ENCODE measurements at places on chromosomes 5 and 9.

DNA sequence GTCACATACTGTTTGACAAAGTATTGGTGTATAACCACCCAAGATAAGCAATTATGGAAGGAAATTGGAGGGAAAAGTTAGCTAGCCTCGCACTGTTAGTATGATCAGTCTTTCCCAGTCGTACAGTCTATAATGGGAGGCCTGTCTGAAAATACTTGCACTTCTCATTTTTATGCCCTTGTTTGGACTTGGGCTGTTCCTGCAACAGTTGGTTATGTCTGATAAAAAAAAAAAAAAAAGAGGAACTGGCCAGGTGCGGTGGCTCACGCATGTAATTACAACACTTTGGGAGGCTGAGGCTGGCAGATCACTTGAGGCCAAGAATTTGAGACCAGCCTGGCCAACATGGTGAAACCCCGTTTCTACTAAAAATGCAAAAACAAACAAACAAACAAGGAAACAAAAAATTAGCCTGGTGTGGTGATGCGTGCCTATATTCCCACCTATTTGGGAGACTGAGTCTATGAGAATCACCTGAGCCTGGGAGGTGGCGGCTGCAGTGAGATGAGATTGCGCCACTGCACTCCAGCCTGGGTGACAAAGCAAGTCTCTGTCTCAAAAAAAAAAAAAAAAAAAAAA, 58.3 kb upstream of the ANKRD33B start:
- no peak for DNase-seq

- peak; percentile 74 for DNase-seq
Observed at GRCh38 chr9:134066913-134067851, 644 bp downstream of the BRD3 start.

GRCh38 chr5:378976-379742, 57.6 kb downstream of the AHRR start:
- peak; percentile 14 for DNase-seq

DNA sequence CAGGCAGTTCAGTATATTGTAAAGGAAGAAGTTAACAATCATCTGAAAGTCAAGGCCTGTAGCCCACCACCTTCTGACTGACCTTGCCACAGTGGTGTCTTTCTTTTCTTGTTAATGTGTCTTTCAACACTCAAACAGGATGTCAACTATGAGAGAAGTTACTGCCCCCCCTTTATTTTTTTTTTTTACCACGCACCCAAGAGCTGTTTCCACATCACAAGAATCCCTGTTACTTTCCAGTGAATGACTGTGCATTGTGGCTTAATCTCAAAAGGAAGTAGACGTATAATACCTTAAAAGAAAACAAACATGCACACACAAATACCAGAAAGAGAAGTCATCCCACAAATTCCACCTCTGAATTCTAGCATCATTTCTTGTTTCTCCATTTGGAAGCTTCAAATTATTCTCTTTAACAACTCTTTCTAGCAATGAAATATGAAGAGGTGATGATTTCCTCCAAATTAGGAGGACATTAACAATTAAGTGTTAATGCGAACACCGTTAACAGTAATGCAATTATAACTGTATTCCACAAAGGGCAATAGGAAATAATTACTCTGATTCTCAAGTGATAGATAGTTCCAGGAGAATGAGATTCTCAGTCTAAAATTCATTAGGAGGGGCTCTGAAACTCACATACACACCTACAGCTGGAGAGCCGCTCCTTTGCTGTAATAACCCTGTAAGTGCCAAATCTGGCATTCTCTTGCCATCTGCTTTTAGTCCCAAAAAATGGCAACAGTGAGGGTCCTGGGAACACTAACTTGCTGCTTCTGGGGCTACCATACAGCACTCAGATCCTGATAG, 201.0 kb downstream of the EFNA5 start:
- no peak for DNase-seq

GRCh38 chr5:130424341-130424740, 520.1 kb downstream of the CHSY3 start:
- no peak for DNase-seq

GRCh38 chr5:143217065-143217803, 186.3 kb downstream of the NR3C1 start:
- DNase-seq: no peak

DNA sequence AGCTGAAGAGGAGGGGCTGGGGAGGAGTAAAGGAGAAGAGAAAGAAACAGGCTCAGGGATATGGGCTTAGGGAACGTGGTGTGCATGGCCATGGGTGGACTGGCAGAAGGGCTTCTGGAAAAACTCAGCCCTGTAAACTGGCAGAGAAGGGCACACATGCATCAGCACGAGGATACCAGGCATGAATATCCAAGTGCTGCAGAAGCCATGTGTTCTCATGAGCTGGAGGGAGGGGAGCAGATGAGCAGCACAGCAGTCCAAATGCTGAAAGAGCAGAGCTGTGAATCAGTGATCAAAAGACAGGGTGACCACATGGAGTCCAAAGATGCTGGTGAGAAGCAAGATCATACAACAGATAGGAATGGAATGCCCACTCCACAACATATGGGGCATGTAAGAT, 72.3 kb downstream of the SEMA5A start:
- no peak for DNase-seq

DNA sequence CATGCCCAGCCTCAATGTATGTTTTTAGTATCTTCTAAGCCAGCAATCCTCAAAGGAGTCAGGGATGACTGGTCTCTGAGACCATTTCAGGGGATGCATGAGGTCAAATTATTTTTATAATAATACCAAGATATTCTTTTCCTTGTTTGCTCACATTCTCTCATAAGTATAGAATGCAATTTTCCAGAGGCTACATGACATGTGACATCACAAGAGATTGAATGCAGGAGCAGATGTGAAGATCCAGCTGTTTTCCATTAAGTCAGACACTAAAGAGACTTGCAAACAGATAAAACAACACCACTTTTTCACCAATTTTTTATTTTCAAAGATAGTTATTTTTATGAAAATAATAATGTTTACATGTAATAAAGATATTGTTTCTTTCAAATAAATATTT, 22.0 kb upstream of the FREM1 start:
- no peak for DNase-seq

DNA sequence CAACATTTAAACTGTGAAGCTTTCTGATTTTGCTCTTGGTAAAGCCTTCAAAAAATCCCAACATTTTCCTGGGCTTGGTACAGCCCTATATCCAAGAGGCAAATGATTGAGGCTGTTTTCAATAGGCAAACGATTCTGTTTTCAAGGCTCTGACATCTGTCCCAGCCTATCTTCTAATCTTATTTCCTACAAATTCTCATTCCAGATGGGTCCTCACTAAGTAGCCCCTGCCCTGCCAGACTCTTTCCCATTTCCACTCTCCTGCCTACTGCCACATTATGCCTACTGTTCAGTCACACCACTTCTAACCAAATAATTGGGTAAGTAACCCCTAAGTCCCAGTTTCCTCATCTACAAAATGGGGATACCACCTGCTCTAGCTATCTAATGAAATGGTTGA, 3.5 kb downstream of the GBA2 start:
- no peak for DNase-seq

GRCh38 chr5:93557021-93557604, 23.9 kb downstream of the NR2F1-AS1 start:
- DNase-seq: no peak

DNA sequence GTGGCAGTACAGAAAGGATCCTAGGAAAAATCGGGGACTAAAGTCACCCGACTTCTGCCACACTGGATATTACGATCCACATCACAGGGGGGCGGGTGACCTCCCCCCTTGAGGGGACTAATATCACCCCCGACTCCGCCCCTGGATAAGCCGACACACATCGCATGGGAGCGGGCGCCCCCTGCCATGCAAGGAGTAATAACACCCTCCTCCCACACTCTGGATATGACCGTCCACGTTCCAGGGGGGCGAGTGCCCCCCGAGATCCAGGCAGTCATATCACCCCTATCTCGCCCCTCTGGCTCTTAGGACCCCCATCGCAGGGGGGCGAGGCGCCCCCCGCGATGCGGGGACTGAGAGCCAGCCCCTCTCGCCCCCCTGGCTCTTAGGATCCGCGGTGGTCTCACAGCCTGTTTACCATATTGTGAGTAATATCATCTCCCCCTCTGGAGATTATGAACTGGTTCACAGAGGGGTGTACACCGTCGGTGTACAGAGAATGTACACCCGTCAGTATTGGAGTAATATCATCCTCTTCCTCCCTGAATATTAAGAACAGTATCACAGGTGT, 423.0 kb downstream of the DIRAS2 start:
- DNase-seq: no peak

DNA sequence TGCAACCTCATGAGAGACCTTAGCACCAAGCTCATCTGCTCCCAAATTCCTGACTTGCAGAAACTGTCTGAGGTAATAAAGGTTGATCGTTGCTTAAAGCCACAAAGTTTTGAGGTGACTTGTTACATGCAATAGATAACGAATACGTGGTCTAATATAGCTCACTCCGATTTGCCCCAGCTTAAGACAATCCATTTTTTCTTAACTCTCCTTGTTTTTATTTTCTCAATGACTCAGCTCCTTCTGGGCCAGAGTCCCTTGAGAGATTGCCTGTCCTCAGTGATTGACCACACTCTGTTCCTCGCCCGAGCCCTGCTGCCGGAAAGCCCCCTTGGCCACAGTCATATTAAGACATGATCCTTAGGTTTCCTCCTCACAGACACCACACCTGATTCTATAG, 63.7 kb upstream of the FANCC start:
- no peak for DNase-seq

GRCh38 chr5:95715799-95716461, 15.2 kb upstream of the RHOBTB3 start:
- no peak for DNase-seq

DNA sequence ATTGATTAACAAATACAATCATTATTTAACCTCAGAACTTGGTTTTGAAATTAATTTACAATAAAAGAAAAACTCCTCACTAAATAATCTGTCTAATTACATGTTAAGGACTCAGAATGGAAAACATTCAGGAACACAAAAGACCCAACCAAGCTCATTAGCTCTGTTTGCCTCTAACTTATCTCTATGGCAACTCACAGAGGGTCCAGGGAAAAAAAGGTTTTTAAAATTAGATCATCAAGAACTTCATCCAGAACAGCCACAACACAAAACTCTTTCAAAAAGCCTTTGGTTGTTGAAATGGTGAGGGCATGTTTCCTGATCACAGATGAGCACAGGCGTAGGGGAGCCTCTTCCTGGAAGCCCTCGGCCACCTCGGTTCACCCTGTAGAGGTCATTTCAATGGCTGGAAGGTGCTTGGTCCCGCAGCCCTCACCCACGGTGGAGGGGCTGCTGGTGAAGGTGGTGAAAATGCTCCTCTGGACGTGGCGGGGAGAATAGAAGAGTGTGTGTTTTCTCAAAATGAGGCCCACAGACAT, 17.2 kb upstream of the TCF7 start:
- DNase-seq: no peak

DNA sequence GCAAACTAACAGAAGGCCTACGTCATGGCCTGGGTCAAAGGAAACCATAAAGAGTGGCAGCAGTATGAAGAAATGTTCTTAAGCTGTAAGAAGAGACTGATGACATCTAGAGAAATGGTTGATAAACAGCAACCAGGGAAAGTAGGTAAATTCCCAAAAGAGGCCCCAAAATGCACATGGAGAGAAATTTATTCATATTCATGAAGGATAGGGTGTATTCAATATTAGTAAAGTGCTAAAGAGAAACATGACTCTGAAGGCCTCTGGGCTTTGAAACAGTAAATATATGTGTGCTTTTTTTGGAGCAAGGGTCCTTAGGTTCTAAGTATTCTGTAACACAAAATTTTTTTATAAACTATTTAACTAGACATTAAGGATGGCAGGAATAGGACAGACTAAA, 149.7 kb upstream of the GRIA1 start:
- no peak for DNase-seq

DNA sequence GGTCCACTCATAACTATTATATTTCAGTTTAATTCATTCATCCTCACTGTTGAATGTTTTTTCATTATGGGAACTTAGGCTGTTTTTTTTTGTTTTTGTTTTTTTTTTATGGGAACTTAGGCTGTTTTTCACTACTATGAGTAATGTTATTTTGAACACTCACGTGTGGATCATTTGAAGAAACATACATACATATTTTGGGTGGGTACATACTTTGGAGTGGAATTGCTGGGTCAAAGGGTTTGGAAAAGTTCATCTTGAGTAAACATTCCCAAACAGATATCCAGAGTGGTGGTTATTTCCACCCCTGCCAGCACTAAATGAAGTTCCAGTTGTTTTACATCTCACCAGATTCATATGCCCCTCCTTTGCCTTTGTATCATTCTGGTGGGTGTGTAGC, 584.4 kb downstream of the PSAT1 start:
- DNase-seq: no peak

DNA sequence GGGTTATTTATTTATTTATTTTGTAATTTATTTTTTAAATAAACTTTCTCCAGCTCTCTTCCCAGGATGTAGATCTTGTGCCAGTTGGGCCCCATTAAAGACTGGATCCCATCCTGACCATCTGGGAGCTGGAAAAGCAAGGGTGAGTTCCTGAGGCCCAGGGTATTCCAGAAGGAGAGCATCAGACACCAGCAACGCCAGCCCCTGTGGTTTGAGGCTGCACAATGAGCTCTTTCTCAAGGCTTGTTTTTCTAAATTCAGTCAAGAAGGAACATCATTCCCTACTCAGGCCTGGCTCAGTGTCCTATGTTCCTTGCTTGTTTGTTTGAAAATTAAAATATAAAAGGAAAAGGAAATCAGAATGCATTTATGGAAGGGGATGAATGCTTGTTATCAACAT, 313.3 kb downstream of the EBF1 start:
- peak; percentile 75 for DNase-seq

DNA sequence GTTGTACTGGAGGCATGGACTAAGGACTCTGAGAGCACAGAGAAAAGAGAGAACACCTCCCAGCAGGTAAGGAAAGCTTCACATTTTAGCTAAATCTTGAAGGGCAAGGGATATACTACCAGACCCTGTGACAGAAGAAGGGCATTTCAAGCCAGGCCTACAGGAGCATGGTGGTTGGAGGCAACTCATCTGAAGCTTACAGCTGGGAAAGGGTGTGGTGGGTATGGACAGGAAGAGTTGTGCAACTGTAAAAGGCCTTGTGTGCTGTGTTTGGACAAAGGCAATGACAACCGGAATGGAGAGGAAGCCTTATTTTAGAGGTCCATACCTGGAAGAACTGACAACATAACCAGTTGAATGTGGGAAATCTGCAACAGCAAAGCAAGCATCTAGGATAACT, 31.2 kb downstream of the NIPSNAP3B start:
- DNase-seq: no peak

DNA sequence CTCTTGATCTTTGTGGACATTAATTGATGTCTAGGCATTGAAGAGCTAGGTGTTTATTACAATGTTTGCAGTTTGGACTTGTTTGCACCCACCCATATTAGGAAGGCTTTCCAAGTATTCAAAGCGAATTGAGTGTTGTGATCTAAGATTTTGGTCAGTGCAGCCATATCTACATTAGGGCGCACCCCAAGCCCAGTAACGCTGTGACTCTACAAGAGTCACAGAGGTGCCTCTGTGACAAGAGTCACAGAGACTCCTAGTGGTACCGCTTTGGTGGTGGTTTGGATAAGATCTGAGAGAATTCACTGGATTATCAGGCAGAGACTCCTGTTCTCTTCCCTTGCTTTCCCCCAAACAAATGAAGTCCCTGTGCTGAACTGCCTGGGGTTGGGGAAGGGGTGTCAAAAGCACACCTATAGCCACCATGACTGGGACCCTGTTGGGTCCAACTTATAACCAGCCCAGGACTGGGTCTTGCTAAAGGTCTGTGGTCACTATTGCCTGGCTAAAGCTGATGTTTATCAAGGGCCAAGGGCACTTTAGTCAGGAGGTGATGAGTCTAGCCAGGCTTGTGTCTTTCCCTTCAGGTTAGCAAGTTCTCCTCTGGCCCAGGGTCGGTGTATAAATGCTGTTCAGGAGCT, 114.1 kb upstream of the RIOK2 start:
- peak; percentile 26 for DNase-seq

- DNase-seq: peak; percentile 56
Observed at GRCh38 chr5:96248131-96248530, 184.9 kb downstream of the PCSK1 start.
